Stimulated activated CD8-positive, alpha-beta memory T cell treated with anti-CD3 and anti-CD28 coated beads, Interleukin-15, amount 100 ng/mL, for 24 hours (primary cell): ENCODE measurements at places on chromosomes 4 and X.

DNA sequence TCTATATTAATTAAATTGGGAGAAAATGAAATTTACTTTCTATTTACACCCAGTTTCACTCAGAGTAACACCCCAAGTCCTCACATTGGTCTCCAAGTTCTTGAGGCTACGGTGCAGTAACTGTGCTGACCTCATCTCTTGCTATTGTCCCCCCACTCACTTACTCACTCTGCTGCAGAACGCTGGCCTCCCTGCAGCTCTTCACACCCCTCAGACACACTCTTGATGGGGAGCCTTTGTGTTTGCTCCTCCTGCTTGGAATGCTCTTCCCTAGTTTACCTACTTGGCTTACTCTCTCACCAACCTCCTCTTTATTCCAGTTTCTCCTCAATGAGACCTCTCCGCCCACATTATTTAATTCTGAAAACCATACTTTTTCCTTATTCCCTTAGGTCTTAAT, 22.2 kb upstream of the SPARCL1 start:
- no peak for DNase-seq

DNA sequence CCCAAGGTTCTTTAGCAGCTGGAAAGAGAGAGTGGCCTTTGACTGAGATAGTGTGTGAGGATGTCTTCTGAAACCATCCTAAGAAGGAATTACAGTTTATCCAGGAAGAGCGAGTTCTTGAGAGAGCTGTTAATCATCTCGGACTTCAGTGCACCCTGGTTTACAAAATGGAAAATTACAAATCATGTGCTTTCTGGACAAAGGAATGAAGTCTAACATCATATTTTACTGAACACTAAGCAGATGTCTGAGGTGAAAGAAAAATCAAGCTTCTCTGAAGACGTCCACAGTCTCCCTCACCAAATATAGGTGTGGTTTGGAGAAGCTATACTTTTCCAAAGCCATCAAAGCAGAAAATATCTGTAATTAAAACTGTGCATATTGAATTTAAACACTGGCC, 30.8 kb upstream of the CYP2U1 start:
- DNase-seq, result no peak

GRCh38 chr4:7167706-7168105, 24.6 kb upstream of the SORCS2 start:
- DNase-seq, result no peak

- no peak for DNase-seq
These were observed 682.9 kb upstream of the GALNTL6 start for GRCh38 chr4:171130256-171130801.

GRCh38 chr4:91319556-91320268, 984.1 kb upstream of the GRID2 start:
- DNase-seq, result no peak

- DNase-seq, result no peak
These were observed 650.3 kb upstream of the FAM241A start for GRCh38 chr4:111494971-111495370.

DNA sequence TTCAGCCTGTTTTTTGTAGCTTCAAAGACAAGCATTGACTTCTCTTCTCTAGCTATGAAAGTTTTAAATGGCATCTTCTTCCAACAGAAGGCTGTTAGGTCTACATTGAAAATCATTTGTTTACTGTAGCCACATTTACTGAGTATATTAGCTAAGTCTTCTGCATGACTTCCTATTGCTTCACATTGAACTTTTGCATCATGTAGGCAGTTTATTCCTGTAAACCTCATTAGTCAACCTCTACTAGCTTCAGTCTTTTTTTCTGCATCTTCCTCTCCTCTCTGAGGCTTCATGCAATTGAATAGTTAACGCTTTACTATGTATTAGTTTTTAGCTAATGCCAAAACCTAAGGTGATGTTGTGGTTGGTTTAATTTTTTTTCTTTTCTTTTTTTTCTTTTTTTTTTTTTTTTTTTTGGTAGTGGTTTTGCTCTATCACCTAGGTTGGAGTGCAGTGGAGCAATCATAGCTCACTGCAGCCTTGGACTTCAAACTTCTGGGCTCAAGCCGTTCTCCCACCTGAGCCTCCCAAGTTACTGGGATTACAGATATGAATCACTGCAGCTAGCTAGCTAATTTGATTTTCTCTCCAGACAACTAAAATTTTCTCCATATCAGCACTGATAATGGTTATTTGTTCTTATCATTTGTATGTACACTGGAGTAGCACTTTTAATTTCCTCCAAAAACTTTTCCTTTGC, 3.4 kb downstream of the UGT2A3 start:
- DNase-seq, result no peak

- DNase-seq, result no peak
These were observed 194.8 kb downstream of the KIT start for GRCh38 chr4:54852602-54853001.

- no peak for DNase-seq
These were observed 74.6 kb upstream of the PRPS2 start for GRCh38 chrX:12716574-12716973.

- DNase-seq, result no peak
These were observed 455.4 kb upstream of the ADGRL3 start for GRCh38 chr4:60744767-60745166.

DNA sequence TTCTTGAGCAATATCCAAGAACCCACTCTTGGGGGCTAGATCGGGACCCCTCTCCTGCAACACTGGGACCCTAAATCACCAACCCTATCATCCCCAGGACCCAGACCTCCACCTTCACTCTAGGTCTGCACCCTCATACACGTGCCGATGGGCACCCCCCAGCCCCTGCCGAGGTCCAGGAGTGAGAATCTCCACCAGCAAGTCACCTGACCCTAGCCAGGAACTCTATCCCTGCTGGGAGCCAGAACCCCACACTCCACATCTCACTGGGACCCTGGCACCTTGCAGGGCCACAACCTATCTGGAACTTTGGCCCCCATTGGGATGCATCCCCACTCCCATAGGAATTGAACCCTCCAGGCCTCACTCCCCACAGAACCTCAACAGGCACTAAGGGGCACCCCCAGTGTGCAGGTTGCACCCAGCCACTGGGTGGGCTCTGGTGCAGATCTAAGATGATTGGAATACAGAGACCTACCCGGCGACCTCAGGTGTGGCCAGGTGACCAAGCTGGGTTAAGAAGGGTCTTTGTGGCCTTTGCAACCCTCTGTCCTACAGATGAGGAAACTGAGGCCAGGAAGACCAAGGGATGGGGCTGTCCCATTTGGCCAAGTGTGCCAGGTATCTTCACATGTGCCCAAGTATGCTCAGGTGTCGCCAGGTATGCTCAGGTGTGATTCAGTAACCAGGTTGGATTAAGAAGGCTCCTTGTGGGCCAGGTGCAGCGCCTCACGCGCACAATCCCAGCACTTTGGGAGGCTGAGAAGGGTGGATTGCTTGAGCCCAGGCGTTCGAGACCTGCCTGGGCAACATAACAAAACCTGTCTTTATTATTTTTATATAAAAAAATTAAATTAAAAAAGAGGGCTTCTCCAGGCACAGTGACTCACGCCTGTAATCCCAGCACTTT, 3.1 kb upstream of the DHRSX start:
- DNase-seq, result no peak

DNA sequence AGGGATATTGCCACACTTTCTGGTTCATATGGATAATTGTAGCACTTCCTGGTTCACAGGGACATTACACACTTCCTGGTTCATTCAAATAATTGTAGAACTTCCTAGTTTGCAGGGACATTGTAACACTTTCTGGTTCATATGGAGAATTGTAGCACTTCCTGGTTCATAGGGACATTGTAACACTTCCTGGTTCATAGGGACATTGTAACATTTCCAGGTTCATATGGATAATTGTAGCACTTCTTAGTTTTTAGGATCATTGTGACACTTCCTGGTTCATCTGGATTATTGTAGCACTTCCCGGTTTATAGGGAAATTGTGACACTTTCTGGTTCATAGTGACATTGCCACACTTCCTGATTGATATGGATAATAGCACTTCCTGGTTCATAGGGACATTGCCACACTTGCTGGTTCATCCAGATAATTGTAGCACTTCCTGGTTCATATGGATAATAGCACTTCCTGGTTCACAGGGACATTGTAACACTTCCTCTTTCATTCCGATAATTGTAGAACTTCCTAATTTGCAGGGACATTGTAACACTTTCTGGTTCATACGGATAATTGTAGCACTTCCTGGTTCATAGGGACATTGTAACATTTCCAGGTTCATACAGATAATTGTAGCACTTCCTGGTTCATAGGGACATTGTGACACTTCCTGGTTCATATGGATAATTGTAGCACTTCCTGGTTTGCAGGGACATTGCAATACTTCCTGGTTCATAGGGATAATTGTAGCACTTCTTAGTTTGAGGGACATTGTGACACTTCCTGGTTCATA, 59.2 kb upstream of the CD99 start:
- no peak for DNase-seq

- DNase-seq, result no peak
These were observed 93.1 kb upstream of the SOD3 start for GRCh38 chr4:24702281-24702680.

DNA sequence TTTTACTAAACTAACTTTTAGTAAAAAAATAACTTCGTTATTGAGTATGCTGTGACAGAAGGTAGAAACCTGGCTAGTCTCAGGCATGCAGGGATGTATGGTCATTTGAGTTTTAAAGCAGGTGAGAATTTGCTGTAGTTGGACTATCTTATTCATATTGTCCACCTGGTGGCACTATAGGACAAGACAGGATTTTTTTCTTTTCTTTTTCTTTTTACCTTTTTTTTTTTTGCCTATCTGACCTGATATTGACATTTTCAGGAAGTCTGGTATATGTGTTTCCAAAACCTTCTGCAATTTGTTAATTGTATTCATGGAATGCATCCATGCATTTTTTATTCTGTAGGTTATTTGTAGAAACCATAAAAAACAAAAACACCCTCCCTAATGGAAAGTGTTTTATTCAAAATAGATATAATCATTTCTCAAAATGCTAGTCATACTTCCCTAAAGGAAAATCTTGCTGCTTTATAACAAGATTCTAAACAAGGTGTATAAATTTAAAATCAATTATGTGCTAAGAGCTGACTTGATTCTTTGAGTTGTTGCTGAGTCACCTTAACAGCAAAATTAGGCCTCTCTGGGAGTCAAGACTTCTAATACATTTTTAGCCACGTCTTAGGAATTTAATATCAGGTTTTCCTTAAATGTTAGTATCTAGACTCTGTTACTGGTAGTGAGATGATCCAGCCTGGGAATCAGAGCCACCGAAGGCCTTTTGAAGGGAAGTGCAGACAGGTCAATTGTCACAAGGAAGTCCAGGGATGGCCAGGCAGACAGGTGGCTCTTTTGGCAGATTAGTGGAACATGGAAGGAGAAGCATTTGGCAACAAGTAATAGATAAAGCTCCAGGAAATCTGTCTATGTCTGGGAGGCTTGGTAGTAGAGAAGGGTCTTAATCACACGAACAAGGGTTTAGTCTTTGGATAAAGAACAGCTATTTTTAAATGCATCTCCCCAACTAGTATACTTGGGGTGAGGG, 201.3 kb upstream of the GNPDA2 start:
- no peak for DNase-seq

- no peak for DNase-seq
These were observed 13.7 kb upstream of the AMMECR1 start for GRCh38 chrX:110331444-110332030.

DNA sequence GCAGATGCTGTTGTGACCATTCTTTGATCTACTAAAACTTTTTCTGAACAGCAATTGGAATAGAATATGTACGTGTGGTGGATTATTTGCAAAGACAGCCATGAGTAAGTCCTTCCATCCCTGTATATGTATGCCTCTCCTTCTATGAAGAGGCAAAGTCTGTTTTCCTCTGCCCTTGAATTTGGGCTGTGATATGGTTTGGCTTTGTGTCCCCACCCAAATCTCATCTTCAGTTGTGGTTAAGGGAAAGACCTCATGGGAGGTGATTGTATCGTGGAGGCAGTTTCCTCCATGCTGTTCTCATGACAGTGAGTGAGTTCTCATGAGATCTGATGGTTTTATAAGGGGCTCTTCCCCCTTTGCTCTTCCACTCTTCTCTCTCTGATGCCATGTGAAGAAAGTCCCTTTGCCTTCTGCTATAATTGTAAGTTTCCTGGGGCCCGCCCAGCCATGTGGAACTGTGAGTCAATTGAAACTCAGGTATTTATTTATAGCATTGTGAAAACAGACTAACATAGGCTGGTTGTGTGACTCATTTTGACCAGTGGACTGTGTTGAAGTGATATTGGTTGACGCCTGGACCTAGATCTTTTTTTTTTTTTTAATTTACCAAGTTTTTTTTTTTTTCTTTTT, 108.3 kb upstream of the CAMK2D start:
- DNase-seq, result no peak

DNA sequence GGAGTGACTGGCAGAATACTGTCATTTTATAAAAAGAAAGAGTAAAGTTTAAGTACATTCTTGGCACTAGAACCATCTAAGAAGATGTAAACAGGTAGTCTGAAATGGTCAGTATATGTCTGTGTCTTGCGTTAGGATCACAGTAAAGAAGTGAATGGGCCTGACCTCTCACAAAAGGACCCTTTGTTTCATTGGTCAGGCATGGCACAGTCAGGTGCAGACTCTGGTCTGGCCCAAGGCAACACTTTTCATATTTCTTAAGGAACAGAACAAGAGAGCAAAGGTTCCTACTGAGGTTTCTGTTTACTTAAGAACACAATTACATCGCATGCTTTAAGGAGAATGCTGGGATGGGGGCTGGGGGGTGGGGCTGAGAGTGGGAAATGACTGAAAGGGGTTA, 48.1 kb downstream of the RPGR start:
- no peak for DNase-seq

- no peak for DNase-seq
These were observed 37.2 kb upstream of the PTPN13 start for GRCh38 chr4:86556791-86557415.

GRCh38 chr4:112213091-112213490, 18.5 kb upstream of the AP1AR start:
- DNase-seq, result no peak
